GM23248 (cell line): ENCODE measurements at places on chromosomes 2 and 18. TPM values are rescaled to one million over a fixed set of nuclear protein-coding genes. Genes with fewer than 3 reads are reported as not detected.

DNA sequence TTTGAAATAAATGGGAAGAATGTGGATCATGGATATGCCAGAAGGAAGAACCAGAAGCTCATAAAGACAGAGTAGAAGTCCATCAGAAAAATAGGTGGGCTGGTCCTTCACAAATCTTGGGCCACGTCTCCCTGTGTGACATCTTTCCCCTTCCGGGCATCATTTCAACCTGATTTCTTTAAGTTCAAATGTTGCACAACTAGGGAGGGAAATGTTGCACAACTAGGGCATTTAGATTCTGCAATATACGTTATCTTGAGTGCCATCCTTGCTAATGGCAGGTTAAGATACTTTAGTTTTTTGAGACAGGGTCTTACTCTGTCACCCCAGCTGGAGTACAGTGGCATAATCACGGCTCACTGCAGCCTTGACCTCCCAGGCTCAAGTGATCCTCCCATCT is 129.6 kb downstream of the CERS6 start:
- no peaks in the 10 kb centered on the region for H3K27me3 ChIP-seq
- H3K4me1 ChIP-seq = peaks cover 20% of the 10 kb centered on the region
- no peak for DNase-seq
- no peaks in the 10 kb centered on the region for H3K36me3 ChIP-seq
- no peak overlapping the region for H3K4me3 ChIP-seq

DNA sequence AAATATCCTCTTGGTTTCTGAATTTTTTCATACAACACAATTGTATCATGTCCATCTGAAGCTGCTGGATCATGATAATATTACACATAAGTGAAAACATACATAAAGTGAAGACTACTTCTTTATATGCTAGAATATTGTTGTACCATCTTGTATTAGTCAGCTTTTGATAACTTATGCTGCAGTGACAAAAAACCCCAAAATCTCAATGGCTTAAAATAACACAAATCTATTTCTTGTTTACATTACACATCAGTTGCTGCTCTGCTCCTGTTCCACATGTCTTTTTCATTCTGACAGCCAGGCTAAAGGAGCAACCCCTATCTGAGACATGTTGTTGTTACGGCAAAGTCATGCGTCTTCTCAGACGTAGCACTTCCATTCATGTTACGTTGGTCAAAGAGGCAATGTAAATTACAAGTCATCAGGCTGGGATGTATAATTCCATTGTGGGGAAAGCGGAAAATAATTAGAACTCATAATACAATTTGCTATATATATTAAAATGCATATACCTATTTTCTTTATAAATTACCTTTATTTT is 5.8 kb downstream of the TMSB10 start:
- H3K4me3 ChIP-seq = no peak overlapping the region
- peaks cover 7% of the 10 kb centered on the region for H3K36me3 ChIP-seq
- H3K27ac ChIP-seq = no peak overlapping the region
- no peaks in the 10 kb centered on the region for H3K4me1 ChIP-seq
- H3K27me3 ChIP-seq = no peaks in the 10 kb centered on the region

Gene REG1B
- not detected in 2 replicates for total RNA-seq

Gene ST6GAL2
- not detected in 2 replicates for total RNA-seq
